ENCODE measurements at places on chromosomes 4 and X.

DNA sequence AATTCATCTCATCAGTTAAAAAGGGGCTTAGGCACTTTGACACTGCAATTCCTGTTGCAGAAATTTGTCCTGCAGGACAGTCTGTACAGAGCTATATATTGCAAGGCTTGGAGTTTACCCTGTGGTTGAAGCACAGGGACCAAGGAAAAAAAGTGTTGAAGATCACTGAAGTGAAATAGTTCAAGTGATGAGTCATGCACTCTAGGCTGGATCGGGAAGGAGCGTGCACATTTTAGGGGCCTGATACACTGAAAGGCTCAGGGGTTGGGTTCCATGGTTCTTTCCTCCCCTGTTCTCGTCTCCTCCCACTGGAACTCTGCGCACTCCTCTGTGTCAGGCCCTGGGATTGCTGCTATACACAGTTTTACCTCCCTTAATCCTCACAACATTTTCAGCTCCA, 104.9 kb upstream of the ARMCX2 start:
- no peak for DNase-seq

DNA sequence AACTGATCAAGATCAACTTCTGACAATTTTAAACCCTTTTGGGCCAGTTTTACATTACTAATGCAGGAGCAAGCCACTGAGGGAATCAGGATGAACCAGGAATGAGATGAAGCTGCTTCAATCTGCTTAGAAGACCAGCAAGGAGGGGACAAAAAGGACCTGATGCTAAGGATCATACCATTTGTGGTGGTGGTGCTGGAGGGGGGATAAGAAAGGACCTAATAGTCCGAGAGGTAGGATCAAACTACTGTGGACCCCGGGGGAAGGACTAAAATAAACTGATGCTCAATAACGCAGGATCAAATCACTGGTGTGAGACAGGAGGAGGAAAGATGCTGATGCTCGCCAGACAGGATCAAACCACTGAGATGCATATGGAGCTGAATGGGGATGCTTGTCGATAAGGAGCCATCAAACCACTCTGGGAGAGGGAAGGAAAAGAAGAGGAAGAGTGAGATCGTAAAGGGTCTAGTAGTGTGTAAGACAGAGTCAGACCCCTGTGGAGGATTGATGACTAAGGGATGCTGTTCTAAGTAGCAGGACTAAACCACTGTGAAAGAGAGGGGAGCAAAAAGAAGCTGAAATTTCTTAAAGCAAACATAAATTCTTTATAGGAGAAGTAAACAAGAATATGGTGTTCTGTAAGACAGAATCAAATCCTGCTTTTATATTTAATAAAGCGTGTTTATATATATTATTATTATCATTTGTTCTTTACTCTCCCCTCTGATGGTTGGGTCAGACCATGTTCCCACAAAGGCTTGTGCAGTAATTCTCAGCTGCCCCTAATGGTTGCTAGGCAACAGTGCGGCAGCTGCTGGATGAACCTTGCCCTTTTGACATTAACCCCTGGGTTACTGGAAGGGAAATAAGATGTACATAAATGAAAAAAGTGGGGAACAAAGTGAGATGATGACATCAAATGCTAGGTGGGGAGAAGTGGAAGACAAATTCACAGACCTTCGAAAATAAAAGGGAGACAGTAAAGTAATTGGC, 432.5 kb upstream of the FGF16 start:
- no peak for DNase-seq

- no peak for DNase-seq
Measured at GRCh38 chr4:138775489-138775888, 240.1 kb upstream of the NOCT start.

- no peak for DNase-seq
Measured at GRCh38 chr4:168800926-168801325, 209.1 kb downstream of the CBR4 start.

DNA sequence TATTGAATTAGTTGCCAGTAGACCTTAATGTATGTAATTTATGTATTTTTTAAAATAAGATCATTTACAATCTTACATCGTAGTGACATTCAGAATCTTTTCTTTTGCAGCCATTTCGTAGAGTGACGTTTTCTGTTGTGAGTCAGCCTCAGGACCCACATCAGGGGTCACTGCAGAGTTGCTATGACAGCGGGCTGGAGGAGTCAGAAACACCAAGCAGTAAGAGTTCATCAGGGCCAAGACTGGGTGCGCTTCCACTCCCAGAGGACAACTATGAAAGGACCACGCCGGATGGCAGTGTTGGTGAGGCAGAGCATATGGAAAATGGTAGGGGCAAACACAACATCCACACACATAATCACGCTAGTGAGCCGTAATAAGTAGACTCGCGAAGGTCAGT, 199.9 kb downstream of the PCDH7 start:
- DNase-seq = no peak

- no peak for DNase-seq
Measured at GRCh38 chrX:8841911-8842310, 40.7 kb upstream of the FAM9A start.

GRCh38 chr4:78937837-78938236, 1.4 kb downstream of the PAQR3 start:
- DNase-seq = no peak

GRCh38 chr4:105198541-105198940, 51.9 kb downstream of the TET2 start:
- no peak for DNase-seq

GRCh38 chr4:155478336-155478835, 101.6 kb upstream of the MAP9 start:
- no peak for DNase-seq

GRCh38 chr4:157271166-157271869, 50.8 kb downstream of the GRIA2 start:
- DNase-seq = no peak

DNA sequence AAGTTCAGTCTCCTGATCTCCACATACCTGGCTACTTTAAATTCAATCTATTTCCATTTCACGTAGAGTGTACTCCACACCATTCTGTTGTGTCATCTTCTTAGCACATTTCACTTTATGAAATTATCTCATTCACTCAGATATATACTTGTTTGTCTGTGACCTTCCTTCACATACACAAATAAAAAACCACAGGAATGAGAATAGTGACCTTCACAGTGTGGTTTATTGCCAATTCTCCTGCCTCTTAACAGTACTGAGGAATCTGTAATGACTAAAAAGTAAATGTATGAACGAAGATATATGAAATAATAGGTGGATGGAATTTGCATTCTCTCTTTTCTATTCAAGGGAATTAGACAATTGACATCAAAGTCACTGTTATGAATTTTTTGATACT, 183.9 kb upstream of the PCDH7 start:
- no peak for DNase-seq

DNA sequence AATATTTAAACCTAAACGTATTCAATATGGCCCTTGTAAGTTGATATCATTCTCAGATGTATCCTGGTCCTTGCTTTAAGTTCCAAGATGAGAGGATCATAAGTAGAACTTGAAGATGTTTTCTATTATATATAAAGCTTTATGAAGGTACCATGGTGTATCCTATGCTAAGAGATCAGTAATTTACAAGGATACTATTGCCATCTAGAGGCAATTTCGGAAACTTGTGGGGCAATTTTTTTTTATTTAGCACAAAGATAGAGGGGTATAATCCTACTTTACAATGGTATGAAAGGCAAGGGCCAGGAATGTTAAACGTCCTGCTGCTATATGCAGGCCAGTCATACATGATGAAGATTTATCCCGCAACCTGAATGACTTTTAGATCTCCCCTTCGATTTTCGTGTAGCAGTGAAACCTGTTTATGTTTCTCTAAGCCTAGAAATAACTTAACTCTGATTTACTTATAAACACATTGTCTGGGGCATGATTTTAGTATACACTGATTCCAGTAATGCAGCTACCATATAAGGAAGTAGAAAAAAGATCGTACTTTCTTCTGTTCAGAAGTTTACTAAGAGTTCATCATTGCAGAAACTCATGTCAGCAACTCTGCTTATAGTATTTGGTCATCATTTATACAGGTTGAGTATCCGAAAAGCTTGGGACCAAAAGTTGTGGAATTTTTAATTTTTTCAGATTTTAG, 2.6 kb downstream of the SLC25A31 start:
- peak; percentile 33 for DNase-seq

DNA sequence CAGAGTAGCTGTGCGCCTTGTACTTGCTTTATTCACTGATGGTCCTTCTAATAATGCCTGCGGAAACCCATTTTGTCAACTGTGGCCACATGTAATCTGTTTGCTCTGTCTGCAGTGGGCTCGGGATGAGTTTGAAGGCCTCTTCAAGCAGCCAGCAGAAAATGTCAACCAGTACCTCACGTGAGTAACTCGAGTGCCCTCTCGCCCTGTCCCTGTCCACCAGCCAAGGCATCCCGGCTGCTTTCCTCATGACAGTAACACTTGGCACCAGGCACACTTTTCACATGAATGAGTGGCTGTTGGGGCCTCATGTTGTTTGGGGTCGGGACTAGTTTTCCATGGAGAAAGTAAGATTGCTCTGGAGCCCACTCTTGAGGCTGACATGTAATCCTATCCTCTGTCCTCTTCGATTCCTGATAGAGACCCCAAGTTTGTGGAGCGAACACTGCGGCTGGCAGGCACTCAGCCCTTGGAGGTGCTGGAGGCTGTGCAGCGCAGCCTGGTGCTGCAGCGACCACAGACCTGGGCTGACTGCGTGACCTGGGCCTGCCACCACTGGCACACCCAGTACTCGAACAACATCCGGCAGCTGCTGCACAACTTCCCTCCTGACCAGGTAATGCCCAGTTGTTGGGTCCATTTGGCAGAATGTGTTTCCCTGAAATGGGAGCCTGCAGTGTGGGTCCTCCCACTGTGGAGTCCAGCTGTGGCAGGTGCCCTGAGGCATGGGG, 8.8 kb upstream of the CDK16 start:
- no peak for DNase-seq

DNA sequence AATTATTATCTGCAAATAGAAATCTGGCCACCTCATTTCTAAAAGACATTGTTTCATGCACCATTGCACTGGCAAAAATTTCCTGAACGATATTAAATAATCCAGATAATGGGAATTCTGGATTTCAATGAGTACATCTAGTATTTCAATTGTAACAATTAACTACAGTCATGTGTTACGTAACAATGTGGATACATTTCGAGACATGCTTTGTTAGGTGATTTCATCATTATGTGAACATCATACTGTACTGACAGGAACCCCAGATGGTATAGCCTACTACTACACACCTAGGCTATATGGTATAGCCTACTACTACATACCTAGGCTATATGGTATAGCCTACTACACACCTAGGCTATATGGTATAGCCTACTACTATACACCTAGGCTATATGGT, 14.8 kb downstream of the LAMTOR3 start:
- no peak for DNase-seq

- no peak for DNase-seq
Measured at GRCh38 chrX:39875834-39876628, 221.7 kb downstream of the BCOR start.

- no peak for DNase-seq
Measured at GRCh38 chr4:138561906-138562305, 319.8 kb upstream of the SLC7A11 start.

GRCh38 chrX:28628120-28628519, 40.9 kb downstream of the IL1RAPL1 start:
- DNase-seq = no peak

- peak; percentile 64 for DNase-seq
Measured at GRCh38 chrX:48540028-48540375, 488 bp downstream of the TBC1D25 start.

GRCh38 chrX:19752043-19752442, 135.4 kb downstream of the SH3KBP1 start:
- no peak for DNase-seq

DNA sequence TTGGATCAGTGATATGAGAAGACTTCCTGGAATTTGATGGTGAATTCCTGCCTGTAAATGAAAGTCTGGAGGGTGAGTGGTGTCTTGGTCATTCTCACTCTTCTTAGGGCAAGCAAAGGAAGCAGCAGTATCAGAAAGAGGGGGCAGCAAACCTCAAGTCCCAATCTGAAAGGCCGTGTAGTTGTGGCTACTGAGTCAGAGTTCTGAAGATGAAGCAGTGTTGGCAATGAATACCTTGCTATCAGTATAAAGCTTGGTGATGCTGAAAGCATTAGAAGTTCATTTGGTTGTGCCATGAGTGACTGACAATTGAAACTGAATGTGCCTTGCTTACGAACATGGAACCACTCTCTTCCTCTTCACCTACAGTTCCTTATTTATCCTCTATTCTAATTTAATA, 35.0 kb upstream of the GLRA3 start:
- DNase-seq = no peak

DNA sequence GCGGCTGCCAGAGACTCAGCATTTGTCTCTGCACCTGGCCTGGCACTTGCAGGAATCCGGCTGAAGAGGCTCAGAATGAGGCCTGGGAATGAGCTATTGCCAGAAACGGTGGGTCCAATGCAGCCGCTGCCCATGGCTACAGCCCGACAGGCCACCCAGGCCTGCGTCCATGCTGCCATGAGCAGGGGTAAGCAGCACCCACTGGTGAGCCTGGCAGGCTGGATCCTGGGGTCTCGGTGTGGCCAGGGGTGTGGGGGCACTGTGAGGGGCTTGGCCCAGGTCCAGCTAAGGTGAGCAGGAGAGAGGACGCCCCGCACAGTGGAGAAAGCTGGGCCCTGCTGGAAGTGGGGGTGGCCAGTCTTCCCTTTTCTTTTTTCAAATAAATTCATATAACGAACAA, 60.3 kb upstream of the MXD4 start:
- DNase-seq = no peak

DNA sequence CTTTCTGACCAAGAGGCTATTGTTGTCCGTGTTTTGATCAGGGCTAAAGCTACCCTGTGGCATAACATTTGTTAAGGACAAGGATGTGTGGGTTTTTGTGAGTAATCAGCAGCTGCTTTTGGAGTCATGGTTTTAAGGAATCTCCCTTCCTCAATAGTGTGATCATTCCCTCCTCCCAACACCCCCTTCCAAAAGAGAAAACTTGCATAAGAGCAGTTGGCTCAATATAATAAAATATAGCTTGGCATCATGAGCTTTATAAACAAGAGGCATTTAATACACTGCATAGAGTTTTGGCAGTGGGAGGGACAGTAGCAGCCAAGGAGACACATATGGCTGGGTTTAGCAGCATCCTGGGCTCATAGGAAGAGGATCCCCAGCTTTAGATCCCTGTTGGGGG, 84.7 kb downstream of the NHS start:
- no peak for DNase-seq

DNA sequence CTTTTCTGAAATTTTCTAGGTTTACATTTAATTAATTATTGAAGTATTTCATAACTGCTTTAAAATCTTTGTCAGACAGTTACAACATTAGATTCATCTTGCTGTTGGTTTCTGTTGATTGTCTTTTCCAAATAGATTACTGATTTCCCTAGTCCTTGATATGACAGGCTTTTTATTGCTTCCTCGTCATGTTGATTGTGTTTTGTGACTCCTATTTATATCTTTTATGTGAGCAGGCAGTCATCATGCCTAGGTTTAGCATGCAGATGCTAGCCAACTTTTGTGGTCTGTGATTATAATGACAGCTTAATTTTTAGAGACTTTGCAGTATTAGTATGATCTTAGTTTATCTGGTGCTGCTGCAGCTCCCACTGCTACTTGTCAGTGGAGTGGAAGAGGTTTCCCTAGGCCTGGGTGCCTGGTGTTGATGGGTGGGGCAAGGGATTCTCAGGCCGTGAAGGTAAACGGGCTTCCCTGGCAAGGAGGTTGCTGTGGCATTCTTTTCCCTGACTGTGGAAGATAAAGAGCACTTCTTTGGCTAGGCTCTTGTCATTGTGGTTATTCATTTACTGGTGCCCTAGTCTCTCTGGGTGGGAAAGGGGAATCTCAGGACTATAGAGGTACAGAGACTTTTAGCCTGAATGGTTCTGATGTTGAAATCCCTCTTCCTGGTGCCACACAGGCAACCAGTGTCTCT, 65.7 kb downstream of the SERPINA7 start:
- no peak for DNase-seq
